ENCODE measurements at places on chromosomes 1 and 21. TPM values are rescaled to one million over a fixed set of nuclear protein-coding genes. Genes with fewer than 3 reads are reported as not detected.

Gene AGT
- 82.9 TPM for total RNA-seq

Gene SMCP
- total RNA-seq = not detected

Gene ILDR2
- total RNA-seq = 12.6 TPM

Gene CD48
- total RNA-seq = 0.59 TPM

Gene RCC1
- 2.6 TPM for total RNA-seq

Gene WNT3A
- not detected for total RNA-seq

Gene DEGS1
- total RNA-seq = 34.3 TPM

Gene MAP3K21
- 0.21 TPM for total RNA-seq

GRCh38 chr1:83505148-83505547 is 493.8 kb downstream of the TTLL7 start:
- H3K36me3 ChIP-seq = no peaks in the 10 kb centered on the region
- H3K27ac ChIP-seq = no peak overlapping the region
- DNase-seq = no peak
- no peaks in the 10 kb centered on the region for H3K27me3 ChIP-seq

DNA sequence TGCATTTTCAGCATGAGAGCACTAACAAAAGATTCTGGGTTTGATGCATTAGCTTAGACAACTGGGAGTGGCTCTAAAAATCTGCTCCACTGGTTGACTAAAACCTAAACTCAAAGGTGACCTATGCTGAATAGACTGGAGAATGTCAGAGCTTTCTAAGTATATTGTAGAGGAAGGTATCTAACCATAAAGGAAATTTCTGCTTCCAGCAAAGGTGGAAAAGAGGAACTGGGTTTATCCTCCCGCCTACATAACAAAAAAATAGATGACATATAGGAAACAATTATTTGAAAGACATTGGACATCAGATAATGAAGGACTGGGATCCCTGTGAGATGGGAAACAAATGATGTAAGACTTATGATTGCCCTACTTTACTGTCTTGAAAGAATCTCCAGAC is 35.8 kb upstream of the CR2 start:
- H3K4me1 ChIP-seq = no peaks in the 10 kb centered on the region
- no peak for DNase-seq
- H3K27me3 ChIP-seq = peaks cover 3% of the 10 kb centered on the region

DNA sequence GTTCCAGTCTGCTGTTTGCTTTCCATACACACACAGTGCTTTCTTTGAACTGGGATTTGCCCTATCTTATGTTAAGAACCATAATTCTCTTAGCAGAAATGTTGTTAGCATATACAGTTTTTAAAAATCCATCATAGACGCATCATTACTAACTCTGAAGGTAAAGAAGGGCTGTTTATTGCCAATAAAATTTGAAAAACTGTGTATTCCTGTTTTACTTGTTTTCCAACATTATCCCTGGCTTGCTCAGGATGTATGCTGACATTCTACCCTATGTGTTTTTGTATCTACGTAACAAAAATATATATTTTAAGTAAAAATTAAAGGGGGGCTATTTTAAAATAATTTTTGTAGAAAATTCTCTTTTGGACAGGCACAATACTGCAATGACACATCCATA is 857.2 kb downstream of the BRINP3 start:
- H3K4me1 ChIP-seq = no peaks in the 10 kb centered on the region
- no peaks in the 10 kb centered on the region for H3K36me3 ChIP-seq
- H3K27me3 ChIP-seq = no peaks in the 10 kb centered on the region

DNA sequence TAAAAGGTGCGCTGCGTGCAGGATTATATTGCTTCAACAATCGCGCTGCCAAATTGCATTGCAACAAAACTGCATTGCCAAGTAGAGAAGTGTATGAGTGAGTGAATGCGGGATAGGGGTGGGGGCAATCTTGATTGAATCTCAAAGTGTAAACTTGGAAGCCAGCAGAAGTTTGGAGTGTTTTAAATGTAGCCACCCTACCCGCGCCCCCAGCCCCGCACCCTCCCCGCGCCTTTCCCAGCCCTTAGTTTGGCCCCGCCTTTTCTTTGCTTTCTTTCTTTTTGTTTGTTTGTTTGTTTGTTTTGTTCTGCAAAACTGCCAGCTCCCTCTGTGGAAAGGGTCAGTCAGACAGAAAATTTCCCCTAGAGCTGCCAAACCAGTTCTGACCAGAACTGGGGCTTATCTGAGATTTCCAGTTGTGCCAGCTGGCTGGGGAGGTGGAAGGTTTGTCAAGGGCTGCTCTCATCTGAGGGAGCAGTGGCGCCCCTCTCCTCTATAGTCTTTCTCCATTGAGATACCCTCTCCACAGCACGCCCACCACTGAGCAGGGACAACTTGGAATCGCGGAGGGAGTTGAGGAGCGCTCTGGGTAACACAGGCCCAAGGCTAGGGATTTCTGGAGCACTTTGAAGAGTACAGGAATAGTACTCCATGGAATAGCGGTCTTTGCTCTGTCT is 666 bp upstream of the BEND5 start:
- peak overlapping the region; percentile 61 for H3K4me3 ChIP-seq
- no peaks in the 10 kb centered on the region for H3K36me3 ChIP-seq
- peaks cover 21% of the 10 kb centered on the region for H3K4me1 ChIP-seq
- DNase-seq = peak; percentile 8

- no peak overlapping the region for H3K27ac ChIP-seq
- H3K27me3 ChIP-seq = no peaks in the 10 kb centered on the region
- peak overlapping the region; percentile 17 for H3K4me3 ChIP-seq
- H3K4me1 ChIP-seq = peaks cover 7% of the 10 kb centered on the region
- no peaks in the 10 kb centered on the region for H3K36me3 ChIP-seq
Measured at GRCh38 chr1:162003061-162003829, 20.4 kb downstream of the OLFML2B start.

GRCh38 chr1:86758570-86758969 is 54.2 kb downstream of the SH3GLB1 start:
- no peaks in the 10 kb centered on the region for H3K4me1 ChIP-seq
- H3K27ac ChIP-seq = no peak overlapping the region
- H3K36me3 ChIP-seq = no peaks in the 10 kb centered on the region

DNA sequence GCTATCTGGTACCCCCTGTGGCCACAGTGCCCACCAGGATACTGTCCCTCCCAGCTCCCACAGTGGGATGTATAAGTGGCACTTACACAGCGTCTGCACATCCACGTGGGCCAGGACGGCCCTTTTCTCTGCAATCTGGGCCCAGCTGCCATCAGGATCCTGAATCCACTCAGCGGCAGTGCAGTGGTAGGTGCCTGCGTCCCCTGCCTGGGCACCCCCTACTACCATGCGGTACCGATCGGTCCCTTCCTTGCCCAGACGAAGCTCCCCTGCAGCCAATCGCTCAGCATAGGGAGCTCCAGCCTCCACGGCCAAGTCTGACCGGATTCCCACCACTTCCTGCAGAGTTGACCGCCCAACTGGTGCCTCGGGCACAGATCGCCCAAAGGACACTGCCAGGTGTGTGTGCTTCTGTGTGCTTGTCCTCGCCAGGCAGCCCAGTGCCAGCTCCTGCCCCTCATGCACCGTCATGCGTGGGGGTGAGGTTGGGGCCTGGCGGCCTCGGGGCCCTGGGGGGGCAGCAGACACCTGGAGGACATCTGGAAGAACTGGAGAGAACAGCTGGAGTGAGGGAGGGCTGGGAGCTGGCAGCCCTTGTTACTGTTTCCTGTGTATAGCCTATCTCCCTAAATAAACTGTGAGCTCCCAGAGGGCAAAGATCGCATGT is 4.7 kb downstream of the IGSF8 start:
- H3K27me3 ChIP-seq = no peaks in the 10 kb centered on the region
- no peak overlapping the region for H3K4me3 ChIP-seq
- DNase-seq = no peak
- peaks cover 20% of the 10 kb centered on the region for H3K4me1 ChIP-seq
- peaks cover 6% of the 10 kb centered on the region for H3K36me3 ChIP-seq
- no peak overlapping the region for H3K27ac ChIP-seq

DNA sequence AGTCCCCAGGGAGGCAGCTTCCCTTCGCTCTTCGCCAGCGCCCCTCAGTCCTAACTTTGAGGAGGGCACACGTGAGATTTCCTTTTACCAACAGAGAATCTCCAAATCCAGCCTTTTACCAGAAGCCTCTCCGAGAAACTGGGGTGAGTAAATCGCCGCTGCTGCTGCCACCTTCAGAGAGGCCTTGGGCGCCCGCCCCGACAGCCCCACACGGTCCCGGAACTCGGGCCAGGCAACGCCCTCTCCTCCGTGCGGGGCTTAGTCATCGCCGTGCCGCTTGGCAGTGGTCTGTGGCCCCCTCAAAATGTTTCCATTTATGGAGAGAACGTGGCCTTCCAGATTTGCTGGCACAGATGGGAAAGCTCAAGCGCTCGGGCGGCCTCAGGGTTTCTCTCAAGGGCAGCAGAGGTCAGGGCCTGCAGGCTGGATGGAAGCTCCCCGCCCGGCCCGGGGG is 41.4 kb upstream of the COL6A2 start:
- H3K36me3 ChIP-seq = no peaks in the 10 kb centered on the region
- H3K4me3 ChIP-seq = peak overlapping the region; percentile 11
- peaks cover 41% of the 10 kb centered on the region for H3K4me1 ChIP-seq
- H3K27me3 ChIP-seq = peaks cover 6% of the 10 kb centered on the region

DNA sequence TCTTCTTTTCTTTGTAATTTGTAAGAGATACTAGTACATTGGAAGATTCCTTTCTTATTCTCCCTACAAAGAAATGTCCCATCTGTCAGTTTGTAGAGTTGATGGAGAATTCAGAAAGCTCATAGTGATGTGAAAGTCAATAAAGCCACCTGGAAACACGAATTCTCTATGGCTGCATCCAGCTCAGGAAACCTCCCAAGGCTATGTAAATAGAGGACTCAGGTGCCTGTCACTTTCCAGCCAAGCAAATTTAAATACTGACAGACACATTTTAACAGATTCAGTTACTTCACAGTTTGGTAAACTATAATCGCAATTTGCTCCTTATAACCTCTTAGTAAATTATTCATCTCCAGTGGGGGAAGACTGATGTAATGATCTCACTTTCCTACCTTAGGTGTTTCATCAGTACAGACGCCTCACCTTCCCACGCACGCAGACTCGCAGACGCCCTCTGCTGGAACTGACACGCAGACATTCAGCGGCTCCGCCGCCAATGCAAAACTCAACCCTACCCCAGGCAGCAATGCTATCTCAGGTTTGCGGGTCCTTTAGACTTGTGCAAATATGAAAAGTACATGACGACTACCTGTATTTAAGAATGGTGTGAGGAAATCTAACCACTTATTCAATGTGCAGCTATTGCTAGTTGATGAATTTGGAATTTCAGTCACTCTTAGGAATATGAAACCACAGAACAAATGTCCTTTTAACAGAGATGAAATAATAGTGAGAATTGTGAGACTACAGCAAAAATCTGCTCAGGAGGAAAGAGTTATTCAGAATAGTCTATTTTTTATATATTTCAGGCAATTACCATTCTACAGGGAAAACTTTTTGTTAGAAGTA is 60.6 kb downstream of the PTPRC start:
- H3K4me1 ChIP-seq = no peaks in the 10 kb centered on the region
- no peak overlapping the region for H3K4me3 ChIP-seq
- peaks cover 9% of the 10 kb centered on the region for H3K27me3 ChIP-seq
- no peak overlapping the region for H3K27ac ChIP-seq

GRCh38 chr1:246448373-246448772 is 58.7 kb downstream of the SMYD3 start:
- H3K4me1 ChIP-seq = peaks cover 7% of the 10 kb centered on the region
- H3K27ac ChIP-seq = no peak overlapping the region
- H3K36me3 ChIP-seq = no peaks in the 10 kb centered on the region
- H3K27me3 ChIP-seq = no peaks in the 10 kb centered on the region
